ENCODE measurements at places on chromosomes 12 and 14.

DNA sequence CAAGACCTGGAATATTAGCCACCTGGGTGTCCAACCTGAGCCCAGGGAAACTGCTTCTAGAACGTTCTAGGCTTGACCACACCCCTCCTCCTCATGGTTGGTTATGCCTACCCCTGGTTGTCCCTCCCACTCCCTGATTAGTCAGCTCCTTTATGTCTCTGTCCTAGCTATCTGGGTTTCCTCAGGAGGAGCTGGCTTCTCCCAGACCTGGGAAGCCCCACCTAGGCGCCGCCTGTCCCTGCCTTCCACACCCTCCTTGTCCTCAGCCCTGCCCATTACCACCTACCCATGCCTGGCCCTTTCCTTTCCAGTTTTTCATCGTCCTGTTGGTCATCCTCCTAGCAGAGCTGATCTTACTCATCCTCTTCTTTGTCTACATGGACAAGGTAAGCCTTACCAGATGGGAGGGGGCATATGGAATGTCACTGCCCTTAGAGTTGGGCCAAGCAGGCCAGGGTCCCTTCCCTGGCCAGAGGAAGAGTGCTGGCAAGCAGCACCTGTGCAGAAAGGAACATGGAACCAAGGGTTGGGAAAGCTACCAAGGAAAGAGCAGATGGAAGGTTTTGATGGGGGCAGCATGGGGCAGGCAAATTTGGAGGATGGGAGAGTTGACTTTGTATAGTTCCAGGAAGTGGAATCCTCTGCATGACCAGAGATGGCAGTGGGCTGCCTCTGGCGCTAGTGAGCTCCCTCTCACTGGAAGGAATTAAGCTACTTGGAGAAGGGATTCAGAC, 201.7 kb downstream of the TSPAN9 start:
- DNase-seq = no peak

- DNase-seq = no peak
Measured at GRCh38 chr12:59859171-59859510, 263.3 kb downstream of the SLC16A7 start.

DNA sequence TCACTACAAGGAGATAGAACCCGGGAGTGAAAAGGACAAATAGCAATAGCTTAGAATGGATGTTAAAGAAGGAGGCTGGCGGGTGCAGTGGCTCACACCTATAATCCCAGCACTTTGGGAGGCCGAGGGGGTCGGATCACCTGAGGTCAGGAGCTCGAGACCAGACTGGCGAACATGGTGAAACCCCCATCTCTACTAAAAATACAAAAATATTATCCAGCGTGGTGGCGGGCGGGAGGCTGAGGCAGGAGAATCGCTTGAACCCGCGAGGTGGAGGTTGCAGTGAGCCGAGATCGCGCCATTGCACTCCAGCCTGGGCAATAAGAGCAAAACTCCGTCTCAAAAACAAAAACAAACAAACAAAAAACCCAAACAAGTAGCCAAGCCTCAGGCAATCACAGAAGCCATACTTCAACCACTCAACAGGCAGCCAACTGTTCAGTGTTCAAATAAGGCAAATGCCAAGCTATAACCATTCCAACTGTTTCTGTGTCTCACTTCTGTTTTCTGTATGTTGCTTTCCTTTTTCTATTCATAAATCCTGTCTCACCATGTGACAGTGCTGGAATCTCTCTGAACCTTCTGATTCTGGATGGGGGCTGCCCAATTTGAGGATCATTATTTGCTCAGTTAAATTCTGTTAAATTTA, 3.9 kb upstream of the SPTLC2 start:
- DNase-seq = no peak

- DNase-seq = no peak
Measured at GRCh38 chr14:92877757-92878431, 45.1 kb upstream of the CHGA start.

DNA sequence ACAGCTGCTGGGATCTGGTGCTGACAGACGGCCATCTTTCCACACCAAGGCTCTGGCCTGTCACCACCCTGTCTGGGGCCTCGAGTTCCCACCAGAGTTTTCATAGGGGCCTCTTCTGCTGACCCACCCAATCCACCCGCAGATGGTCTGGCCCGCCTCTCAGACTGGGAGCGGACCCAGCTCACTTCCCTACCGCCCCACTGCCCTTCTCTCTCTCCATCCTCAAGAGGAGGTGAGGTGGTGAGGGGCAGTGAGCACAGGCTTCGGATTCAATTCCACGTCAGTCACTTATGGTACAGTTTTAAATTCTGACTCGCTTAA, 12.3 kb upstream of the RPS6KL1 start:
- DNase-seq = no peak

DNA sequence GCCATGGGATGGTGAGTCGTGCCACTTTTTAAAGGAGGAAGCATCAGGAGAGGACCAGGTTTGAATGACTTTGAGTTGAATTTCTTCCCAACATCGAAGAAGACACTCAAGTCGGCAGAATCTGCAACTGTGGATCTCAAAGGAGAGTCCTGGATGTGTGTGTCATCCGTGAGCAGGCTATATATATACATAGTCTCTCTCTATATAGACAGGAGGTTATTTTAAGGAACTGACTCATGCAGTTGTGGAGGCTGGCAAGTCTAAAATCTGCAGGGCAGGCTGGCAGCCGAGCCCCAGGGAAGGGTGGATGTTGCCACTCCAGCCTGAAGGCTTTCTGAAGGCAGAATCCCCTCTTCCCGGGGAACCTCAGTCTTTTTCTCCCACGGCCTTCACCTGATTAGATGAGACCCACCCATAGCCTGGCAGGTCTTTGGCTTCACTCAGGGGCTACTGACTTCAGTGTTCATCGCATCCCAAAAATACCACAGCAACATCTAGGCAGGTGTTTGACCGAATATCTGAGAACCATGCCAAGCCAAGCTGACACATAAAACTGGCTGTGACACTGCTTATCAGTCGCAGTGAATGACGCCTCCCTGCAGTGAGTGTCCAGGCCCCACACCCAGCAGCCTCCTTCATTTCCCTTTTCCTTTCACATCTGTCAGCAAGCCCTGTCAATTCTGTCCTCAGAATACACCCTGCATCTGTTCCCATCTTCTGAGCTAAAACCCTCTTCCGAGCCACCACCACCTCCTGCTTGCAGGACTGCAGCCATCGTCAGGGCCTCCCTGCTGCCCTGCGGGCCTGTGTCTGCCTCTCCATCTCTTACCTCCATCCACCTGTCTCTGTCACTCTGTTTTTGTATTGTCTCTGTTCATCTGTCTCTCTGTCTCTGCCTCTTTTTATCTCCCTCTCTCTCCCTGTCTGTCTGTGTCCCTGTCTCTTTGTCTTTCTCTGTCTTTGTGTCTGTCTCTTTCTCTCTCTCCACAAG, 54.0 kb downstream of the ZNF664 start:
- peak; percentile 78 for DNase-seq
